NCI-H2029 (cell line): ENCODE measurements at places on chromosomes 5 and 9.

GRCh38 chr9:87138128-87139040 lies 191.1 kb upstream of the GAS1 start:
- DNase-seq: no peak

- DNase-seq: no peak
Observed at GRCh38 chr5:10485897-10486296, 44.2 kb downstream of the ROPN1L start.

DNA sequence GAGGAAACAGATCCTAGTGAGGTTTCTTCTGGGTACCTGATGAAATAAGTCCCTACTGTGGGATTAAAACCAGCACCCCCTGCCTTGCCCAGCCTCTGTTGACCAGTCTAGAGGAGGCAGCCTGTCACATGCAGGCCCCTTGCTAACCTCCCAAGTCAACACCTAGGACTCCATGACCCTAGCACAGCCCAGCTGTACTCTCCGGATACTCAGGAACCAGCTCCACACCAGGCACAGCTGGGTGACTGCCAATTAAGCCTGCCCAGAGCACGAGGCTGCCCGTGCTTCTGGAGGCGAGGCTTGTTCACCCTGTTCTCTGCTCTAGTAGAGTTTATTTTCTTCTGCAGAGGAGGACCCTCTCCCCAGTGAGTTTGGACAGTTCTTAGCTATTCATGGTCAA lies 92.5 kb downstream of the SNX24 start:
- DNase-seq: peak; percentile 57

DNA sequence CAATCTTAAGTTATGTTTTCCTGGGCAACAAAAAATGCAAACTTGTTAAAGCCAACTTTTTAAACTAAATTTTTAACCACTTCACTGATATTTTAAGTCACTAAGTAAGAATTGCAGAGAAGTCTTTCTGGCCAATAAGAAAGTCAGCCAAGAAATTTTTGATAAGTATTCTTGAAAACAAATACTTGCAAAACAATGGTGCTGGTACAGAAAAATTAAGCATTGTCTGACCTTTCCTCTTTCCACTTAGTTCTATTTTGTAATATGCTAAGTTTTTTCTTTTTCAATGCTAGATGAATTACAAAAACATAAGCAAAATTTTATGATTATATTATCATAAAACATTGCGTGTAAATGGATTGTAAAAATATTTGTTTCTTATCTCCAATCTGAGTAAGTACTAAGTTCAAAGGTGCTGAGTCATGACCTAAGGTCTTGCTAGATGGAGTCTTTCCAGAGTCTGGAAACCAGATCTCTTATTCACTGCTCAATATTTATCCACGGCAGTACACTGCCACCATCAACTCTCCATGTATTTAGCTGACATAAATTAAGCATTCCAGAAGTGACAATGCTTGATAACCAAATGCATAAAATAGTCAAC lies 139.7 kb downstream of the MEF2C start:
- no peak for DNase-seq

DNA sequence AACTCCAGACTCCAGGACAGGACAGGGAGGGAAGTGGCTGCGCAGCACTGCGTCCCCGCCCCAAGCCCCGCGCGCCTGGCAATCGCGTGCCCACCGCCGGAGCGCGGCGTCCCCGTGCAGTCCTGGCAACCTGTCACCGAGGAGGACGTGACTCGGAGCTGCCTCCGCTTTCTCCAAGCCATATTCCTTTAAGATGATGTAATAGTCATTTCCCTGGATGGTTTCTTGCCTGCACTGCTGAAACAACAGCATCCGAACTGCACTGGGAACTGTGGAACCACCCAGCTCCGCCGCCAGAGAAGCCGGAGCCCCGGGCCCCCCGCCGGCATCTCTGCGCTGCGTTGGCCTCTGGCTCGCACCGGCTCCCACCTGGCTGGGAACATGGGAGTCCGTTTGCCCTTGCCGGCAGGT lies 34.5 kb downstream of the KCTD16 start:
- peak; percentile 56 for DNase-seq

GRCh38 chr5:55176176-55176818 lies 3.3 kb upstream of the CDC20B start:
- peak; percentile 13 for DNase-seq

DNA sequence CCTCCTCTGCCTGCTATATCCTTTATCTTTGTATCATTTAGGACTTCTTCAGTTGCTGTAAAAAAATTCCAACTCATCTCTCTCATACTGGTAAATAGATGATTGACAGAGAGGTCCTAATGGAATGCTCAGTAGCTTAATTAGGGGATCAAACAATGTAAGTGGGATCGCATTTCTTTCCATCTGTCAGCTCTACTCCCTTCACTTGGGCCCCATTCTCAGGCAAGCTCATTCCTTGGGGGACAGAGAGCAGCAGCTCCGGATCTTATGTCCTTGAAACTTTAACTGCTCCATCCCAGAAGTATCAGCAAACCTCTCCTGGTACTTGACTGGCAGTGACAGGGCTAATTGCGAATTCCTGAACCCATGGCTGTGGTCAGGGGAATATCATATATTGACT lies 146.7 kb downstream of the YTHDC2 start:
- no peak for DNase-seq

GRCh38 chr9:14278291-14278721 lies 35.6 kb downstream of the NFIB start:
- DNase-seq: no peak

DNA sequence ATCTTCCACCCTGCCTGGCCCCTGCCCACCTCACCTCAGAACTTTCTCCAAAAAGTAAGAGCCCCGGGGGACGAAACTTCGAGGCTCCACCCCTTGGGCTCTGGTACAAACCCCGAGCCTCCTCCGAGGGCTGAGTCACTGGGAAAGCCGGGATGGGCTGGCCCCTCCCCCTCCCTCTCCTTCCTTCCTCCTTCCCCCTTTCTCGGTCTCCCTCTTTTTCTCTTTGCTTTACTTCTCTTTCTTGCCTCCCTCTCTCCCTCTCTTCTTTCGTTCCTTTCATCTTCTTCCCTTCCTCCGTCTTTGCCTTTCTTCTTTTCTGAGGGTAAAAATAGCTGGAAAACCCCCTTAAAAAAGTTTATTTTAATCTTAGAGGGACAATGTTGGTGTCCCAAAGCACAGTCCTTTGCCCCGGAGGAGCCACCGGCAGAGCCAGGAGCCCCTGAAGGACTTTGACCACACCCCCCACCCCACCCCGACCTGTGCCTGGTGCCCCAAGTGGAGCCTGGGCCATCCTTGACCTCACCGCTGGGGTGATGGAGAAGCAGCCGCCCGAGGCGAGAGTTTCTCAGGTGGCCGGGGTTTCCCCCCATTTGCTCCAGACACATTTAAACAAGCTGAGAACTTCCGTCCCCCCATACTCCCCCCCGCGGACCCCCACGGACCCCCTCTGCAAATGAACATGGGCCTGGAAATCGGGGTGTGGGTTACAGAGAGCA lies 5.7 kb upstream of the NOTCH1 start:
- DNase-seq: no peak

GRCh38 chr9:70590315-70590677 lies 175.8 kb upstream of the KLF9 start:
- DNase-seq: no peak

DNA sequence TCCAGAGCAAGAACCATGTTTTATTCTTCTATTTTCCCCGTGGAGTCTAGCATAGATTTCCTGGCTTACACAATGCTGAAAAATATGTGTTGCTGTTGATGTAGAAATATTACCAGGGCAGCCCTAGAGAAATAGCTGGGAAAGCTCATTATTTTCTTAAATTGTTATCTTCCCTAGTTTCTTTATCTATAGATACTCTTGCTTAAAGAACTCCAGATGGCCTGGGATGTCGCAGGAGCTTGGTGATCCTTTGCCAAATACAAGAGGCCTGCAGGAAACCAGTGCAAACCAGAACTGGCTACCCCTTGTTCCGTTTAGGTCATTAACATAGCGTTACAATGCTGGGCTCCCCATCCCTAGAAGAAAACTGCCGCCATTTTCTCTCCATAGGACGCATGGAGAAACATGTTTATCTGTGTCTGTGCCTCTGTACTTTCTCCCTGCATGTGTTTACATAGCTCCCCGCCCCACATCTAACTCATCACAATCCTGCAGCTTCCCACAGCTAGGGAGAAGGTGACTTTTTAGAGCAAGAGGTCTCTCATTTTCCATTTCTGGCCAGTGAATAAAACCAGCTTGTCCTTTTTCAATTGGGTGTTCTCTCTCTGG lies 6.4 kb downstream of the PRLR start:
- no peak for DNase-seq

GRCh38 chr5:86644843-86645242 lies 27.1 kb downstream of the COX7C start:
- no peak for DNase-seq

DNA sequence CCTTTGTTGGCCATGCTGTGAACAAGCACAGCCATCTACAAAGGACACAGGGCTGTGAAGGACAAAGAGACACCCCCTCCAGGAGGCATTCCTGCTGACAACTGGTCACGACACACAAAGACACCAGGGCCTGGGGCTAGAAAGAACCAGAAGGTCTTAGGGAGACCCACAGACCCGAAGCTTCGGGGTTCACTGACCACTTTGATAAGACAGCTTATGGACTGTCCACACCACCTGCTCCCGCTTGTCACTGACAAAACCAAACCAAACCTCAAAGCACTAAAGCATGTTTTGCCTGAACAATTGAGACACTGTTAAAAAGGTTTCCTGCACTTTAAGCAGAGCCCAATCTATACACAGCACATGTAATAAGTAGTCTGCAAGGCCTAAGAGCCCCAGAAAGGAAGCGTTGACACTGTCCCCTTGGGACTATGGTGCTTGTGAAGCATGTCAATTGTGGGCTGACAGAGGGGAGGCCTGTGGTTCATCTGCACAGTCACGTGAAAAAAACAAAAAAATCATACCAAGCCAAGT lies 185.0 kb downstream of the GAPVD1 start:
- no peak for DNase-seq

GRCh38 chr5:11904265-11904906 lies at the start of gene CTNND2:
CTNND2 (minus strand) TSS chr5:11904446; CDS start chr5:11903853, 593 bp downstream.
- DNase-seq: no peak

GRCh38 chr9:81669866-81670265 lies 19.5 kb downstream of the TLE1 start:
- DNase-seq: no peak

GRCh38 chr9:107274096-107274495 lies 9.0 kb upstream of the RAD23B start:
- no peak for DNase-seq

GRCh38 chr5:177364159-177364962 lies 6.6 kb downstream of the RGS14 start:
- DNase-seq: no peak

- no peak for DNase-seq
Observed at GRCh38 chr9:101365181-101365580, 19.6 kb downstream of the BAAT start.

DNA sequence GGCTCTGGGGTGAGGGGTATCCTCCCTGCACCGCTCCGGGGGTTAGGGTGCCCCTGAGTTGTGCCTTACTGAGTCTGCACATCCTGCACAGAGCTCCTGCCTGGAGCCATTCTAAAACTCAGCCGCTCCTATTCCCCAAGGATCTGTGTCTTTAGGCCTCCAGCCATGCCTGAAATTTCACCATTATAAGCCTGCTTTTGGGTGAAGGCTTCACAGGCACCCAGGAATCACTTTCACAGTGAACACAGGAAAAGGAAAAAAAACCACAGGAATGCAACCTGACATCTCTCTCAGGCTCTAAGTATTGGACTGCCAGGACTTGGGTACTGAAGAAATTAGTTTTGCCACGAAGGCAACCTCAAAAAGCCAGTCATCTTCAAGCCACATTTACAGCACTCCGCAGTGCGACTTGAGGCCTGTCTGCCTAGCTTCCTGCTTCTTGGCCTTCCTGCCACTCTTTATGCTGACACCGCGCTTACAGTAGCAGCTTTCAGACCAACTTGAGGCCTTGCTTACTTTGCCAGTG lies 30.9 kb downstream of the GALNT10 start:
- DNase-seq: no peak

DNA sequence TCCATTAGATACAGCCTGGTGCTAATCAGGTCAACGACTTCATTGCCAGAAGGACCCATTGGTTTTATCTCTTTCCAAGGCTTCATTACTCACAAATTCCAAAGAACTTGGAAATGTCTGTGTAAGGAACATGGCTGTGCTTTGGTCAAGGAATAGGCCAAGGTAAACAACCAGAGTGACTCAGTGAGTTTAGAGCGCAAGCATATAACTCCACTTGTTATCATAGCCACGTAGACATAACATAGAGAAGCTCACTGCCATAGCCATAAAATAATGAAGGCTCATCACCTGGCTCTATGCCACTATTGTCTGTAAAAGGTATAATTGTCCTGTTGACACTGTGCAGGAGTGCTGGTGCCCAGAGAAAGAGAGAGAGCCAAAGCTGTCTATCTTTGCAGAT lies 139.3 kb upstream of the PLCXD3 start:
- DNase-seq: no peak

- no peak for DNase-seq
Observed at GRCh38 chr9:133945977-133946753, 46.0 kb downstream of the VAV2 start.

GRCh38 chr5:131747180-131748105 lies 49.4 kb downstream of the FNIP1 start:
- DNase-seq: no peak
